ENCODE measurements at places on chromosomes 2 and 18. TPM values are rescaled to one million over a fixed set of nuclear protein-coding genes. Genes with fewer than 3 reads are reported as not detected.

GRCh38 chr2:192438239-192438638, 243.5 kb upstream of the TMEFF2 start:
- H3K27ac ChIP-seq = no peak overlapping the region
- H3K27me3 ChIP-seq = no peaks in the 10 kb centered on the region
- DNase-seq = no peak
- no peak overlapping the region for H3K4me3 ChIP-seq
- H3K36me3 ChIP-seq = no peaks in the 10 kb centered on the region

The DUSP2 gene
- 1.8 TPM for total RNA-seq

- no peaks in the 10 kb centered on the region for H3K4me1 ChIP-seq
- no peak overlapping the region for H3K27ac ChIP-seq
- peaks cover 44% of the 10 kb centered on the region for H3K27me3 ChIP-seq
- no peak for DNase-seq
These were observed 138.6 kb downstream of the BCL2 start for GRCh38 chr18:63180971-63181376.

- peak; percentile 45 for DNase-seq
- peaks cover 8% of the 10 kb centered on the region for H3K4me1 ChIP-seq
- no peaks in the 10 kb centered on the region for H3K27me3 ChIP-seq
These were observed 10.1 kb upstream of the SULT1C4 start for GRCh38 chr2:108367561-108368175.

DNA sequence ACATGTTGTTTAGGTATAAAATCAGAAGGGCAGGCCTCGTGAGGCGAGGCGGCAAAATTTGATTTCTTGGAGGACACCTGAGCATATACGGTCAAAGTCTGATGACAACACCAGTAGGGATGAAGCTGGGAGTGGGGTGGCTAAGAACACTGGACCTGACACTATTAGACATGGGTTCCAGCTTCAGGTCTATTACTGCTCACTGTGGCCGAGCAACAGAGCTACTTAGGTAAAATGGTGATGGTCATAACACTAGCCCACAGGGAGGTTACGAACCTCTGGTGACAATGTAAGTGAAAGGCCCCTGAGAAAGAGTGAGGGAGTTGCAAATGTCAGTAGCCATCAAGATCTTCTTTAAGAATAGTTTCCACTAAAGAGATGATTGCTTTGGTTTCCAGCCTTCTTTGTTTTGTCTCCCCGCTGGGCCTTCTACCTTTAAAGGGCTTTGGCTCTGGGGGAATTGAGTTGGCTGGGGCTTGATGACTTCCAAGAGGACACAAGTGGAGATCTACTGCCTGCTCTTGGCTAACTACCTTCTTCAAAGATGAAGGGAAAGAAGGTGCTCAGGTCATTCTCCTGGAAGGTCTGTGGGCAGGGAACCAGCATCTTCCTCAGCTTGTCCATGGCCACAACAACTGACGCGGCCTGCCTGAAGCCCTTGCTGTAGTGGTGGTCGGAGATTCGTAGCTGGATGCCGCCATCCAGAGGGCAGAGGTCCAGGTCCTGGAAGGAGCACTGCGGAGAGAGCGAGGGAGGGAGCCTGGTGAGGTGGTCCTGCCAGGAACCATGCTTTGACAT, 3.5 kb downstream of the IL1B start:
- no peaks in the 10 kb centered on the region for H3K36me3 ChIP-seq
- no peak for DNase-seq
- no peak overlapping the region for H3K4me3 ChIP-seq
- peaks cover 8% of the 10 kb centered on the region for H3K4me1 ChIP-seq
